Left forelimb (tissue), 1 donor: ENCODE measurements at places on chromosomes 12 and 14.

GRCh38 chr12:116288735-116289134 lies 11.2 kb upstream of the MED13L start:
- DNase-seq = no peak

DNA sequence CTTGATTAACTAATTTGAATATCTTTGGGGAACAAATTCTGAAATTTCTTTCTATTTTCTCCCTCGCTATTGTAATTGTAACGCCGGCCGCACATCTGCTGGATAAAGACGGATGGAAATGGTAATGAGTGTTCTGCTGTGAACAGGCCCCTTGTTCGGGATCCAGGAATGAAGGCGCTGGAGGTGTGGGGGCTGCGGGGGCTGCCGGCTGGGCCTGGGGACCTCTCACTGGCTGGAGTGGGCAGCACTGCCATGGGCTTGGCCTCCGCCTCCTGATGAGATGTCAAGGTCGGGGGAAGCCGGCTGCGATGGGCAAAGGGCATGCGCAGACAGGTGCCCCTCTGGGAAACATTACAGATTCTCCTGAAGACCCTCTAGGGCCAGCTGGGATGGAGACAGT lies 175.4 kb downstream of the PHETA1 start:
- DNase-seq = no peak

DNA sequence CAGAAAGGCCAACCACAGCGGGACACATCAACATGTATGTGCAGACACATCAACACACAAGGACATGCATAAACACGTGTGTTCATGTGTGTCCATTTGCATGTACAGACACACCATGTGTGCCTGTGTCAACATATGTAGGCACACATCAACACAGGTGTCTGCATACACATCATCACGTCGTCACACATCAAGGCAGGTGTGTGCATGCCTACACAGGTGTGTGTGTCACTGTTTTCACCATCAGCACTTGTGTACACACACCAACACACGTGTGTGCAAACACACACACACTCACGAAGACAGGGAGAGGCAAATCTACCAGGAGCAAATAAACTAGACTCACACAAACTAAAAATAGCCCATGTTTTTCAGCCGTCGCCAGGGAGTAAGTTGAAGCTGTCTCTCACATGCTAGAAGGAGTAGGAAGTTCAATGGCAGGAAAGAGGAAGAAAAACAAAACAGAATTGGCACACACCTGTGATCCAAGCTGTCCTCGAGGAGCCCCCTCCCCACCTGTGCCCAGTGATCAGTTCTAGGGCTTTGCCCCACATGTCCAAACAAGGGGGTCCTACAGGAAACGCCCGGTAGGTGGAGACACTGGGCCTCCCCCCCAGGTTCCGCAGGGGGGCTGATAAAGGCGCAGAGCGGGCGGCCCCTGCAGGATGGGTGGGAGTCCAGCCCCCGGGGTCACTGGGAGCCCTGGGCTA lies 7.4 kb downstream of the SCARB1 start:
- no peak for DNase-seq

- no peak for DNase-seq
Observed at GRCh38 chr14:49961270-49962222, 68.7 kb downstream of the ARF6 start.

- no peak for DNase-seq
Observed at GRCh38 chr14:64634558-64634957, 69.7 kb upstream of the PLEKHG3 start.

- no peak for DNase-seq
Observed at GRCh38 chr12:62123721-62124203, 136.4 kb upstream of the USP15 start.

- no peak for DNase-seq
Observed at GRCh38 chr12:118651487-118651886, 275.1 kb downstream of the SUDS3 start.

GRCh38 chr12:25014961-25015360 lies 66.1 kb upstream of the BCAT1 start:
- DNase-seq = no peak

DNA sequence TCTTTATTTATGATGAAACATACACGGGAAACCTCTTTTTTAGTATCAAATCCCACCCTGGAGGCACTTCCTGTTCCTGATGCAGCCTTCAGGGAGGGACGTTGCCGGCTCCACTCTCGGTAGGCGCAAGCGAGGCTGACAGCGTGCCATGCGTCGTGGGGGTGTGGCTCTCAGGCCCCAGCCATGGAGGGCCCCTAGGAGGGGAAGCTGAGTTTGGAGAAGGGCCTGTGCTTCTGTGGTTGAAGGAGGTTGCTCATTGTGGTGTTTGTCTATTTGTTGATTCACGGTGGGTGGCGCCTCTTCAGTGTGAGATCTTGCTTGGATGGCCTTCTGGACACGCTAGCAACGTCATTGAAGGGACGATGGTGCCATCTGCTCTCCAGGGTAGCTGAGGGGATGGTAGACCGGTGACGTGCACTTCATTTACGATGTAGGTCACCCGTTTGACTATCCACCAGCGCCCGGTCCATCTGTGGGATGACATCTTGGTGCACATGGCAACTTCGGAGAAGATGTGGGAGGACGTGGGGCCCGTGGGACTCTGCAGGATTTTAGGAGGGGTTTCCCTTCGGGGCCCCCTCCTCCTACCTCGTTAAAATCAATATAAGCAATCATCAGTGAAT lies 126.3 kb upstream of the RTL1 start:
- DNase-seq = no peak
